ENCODE measurements at places on chromosomes 7 and 10. TPM values are rescaled to one million over a fixed set of nuclear protein-coding genes. Genes with fewer than 3 reads are reported as not detected.

- no peak for DNase-seq
Measured at GRCh38 chr7:54712820-54713219, 46.2 kb downstream of the SEC61G start.

GRCh38 chr7:2108071-2108455 lies 124.7 kb downstream of the MAD1L1 start:
- no peak for DNase-seq

GRCh38 chr7:45514944-45515343 lies 59.2 kb upstream of the ADCY1 start:
- no peak for DNase-seq

BAZ1B gene
- total RNA-seq: 80.7 TPM

UTF1 gene
- total RNA-seq: not detected

All from osteocyte (in vitro differentiated cells).